Nephron progenitor cell (in vitro differentiated cells): ENCODE measurements at places on chromosomes 4 and X.
A peak's percentile ranks its signal among the peaks of the same experiment; 100 is the strongest.

DNA sequence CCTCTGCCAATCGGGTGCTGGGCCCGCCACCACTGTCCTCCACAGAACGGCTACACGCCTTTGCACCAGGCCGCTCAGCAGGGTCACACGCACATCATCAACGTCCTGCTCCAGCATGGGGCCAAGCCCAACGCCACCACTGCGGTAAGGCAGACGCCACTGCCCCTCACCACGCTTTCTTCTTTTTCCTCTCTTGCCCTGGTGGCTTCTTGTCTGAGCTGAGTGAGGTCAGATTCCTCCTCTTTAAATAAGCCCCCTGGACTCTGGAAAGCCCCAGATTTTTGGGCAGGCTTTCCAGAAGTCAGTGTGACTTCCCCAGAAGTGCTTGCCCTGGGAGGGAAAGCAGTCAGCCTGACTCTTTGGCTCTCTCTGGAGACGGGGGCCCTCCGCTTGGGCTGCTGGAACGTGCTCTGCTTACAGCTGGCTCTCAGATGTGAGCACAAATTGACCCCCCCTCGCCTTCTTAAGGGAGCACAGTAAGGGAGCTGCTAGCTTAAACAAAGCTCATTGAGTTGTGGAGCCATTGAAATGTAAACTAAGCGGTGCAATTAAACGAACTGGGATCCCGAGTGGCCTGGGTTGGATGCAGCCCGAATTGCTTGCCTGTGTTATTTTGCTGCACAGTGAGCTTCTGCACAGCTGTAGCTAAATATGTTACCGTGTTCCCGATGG lies 243.1 kb downstream of the ANK2 start:
- DNase-seq: peak; percentile 24

GRCh38 chr4:176529574-176529973 lies 209.8 kb downstream of the SPCS3 start:
- no peak for DNase-seq

DNA sequence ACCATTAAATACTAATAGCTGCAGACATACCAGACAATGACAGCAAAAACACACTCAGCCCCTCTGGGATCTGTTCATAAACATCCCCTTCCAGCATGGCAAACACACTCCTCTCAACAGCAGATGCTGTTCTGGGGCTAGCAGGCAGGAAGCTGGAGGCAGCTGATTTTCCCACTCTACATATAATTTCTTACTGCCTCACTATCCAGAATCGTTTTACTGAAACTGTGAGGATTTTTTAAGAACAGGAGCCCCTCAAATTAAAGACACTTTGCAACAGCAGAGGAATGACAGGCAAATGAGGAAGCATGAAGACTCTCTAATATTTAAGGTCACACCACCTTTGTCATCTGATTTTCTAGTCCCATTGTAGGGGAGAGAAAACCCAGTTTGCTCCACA lies 2.2 kb downstream of the MAPK10 start:
- DNase-seq: no peak

DNA sequence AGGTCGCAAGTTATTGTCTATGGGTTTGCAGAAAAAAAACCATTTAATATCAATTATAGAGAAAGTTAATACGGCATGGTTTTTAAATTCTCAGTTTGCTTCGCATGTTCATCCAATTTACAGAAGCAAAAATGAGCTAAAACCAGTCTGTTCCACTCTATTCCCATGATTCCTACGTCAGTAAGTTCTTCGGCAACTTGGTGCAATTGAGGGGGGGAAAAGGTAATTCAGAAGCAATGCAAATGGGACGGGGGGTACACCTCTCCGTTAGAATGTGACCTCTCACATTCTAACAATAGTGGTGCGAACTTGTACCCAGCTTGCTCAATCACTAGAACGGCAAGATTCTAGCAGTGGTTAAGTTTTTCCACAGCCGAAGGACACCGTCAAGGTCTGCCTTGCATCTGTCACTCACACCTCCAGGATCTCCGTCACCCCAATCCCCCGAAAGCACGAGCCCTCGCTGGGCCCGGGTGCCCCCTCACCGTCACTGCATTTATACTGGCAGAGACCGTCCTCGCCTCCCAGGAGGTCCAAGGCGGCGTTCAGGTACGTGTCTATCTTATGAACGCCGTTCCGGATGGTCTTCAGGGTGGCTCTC lies 653 bp downstream of the PLA2G12A start:
- no peak for DNase-seq

DNA sequence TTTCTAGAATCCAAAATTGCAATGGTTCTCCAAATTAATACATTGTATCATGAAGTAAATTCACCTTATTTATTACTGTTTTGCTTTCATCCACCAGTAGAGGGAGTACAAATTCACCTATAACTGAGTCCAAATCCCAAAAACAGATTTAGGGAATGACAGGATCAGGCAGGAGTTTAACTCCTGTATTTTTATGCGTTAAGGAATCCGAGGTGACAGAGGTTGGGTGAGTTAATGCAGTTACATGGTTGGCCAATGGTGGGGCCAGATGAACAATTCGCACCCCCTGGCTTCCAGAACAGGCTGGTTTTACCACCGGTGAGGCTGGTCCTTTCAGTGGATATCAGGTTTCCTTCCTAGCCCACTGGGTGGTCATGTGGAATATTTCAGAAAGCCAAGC lies 82.4 kb downstream of the MTNR1A start:
- peak; percentile 22 for DNase-seq

DNA sequence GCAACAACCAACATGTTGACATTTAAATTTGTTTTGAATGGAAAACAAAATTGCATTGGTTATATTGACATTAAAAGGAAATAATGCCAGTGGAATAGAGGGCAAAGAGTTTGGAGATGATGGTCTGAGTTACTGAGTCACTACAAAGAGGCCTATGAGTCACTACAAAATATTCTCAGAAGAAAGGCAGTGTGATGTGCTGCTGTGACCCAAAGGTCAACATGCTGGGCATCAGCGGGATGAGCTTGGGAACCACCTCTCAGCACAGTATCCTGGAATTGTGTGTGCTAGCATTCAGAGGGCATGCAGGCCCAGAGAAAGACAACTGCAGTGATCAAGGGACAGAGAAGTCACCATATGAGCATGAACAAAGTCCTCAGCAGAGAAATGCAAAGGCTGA lies 2.8 kb downstream of the CMC4 start:
- DNase-seq: no peak
